ENCODE measurements at places on chromosomes 16 and 17.

- peak; percentile 21 for DNase-seq
Measured at GRCh38 chr17:81601525-81602120, 35.3 kb downstream of the NPLOC4 start.

- no peak for DNase-seq
Measured at GRCh38 chr17:50268743-50269275, 5.5 kb upstream of the TMEM92 start.

DNA sequence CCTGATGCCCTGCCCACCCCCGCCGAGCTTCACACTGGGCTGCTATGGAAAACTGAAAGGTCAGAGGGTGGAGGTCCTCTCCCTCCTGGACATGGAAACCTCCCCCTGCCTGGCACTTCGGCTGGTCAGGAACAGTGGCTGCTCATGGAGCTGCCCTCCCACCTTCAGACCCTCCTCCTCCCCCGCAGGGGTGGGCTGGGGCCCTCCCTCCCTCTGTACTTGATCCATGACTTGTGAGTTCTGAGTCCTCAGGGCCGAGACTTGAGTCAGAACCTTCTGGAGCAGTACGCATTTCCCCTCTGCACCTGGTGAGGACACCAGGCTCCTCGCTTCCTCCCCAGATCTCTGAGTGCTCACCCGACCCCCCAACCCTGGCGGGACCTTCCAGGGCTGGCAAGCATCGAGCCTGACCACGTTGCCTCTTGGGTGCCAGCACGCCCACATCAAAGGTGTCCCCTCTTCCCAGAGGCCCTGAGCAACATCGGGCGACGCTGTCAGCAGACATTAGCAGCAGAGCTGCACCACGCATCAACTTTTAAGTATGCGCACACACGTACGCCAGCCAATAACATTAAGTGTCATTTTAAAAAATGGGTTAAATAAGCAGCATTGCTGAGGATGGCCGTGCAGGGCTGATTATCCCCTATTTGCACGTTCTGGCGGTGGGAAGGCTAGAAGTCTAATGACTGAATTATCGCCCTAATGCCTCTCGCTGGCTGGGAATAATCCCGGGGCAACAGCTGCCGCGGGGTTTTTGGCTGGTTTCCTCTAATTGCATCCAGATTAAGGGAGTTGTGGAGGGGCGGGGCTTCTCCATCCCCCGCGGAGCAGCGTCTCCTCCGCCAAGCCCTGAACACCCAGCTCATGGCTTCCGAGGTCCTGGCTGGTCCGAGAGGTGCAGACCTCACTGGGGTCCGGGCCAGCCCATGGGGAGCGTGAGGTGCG lies 98.0 kb downstream of the TBC1D16 start:
- no peak for DNase-seq

DNA sequence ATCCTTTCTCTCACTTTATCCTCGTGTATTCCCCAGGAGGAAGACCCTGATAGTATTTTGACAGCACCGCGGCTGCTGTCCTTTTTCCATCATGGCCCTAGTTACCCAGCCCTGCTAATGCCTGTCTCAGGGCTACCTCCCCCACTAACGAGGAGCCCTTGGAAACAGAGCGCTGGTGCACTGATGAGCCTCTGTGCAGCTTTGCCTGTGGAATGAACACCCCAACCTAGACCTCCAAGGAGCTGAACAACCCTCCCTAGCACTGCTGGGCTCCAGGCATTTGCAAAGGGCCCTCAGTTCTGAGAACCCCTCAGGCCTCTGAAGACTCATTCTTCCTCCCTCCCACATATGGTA lies 23.3 kb upstream of the CCL1 start:
- no peak for DNase-seq

GRCh38 chr16:11299865-11300559 lies 18.9 kb upstream of the PRM1 start:
- no peak for DNase-seq

- DNase-seq: no peak
Measured at GRCh38 chr16:35497399-35497798, 2038.0 kb downstream of the TP53TG3F start.

DNA sequence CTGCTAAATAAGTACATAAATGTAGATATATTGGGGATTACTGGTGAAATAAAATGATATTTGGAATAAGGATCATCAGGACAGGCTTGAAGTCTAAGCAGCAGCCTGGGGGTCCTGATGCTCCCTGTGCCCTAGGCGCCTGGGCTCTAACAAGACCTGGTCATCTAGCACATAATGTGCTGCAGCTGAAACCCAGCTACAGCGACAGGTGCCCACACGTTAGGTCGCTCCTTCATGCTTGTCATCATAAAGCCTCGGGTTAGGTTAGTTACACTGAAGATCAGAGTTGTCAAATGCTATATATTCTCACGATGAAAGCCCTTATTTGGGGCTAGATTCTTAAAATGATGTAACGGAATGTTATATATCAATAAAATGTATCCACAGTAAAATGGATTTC lies 11.5 kb downstream of the NARF start:
- no peak for DNase-seq

DNA sequence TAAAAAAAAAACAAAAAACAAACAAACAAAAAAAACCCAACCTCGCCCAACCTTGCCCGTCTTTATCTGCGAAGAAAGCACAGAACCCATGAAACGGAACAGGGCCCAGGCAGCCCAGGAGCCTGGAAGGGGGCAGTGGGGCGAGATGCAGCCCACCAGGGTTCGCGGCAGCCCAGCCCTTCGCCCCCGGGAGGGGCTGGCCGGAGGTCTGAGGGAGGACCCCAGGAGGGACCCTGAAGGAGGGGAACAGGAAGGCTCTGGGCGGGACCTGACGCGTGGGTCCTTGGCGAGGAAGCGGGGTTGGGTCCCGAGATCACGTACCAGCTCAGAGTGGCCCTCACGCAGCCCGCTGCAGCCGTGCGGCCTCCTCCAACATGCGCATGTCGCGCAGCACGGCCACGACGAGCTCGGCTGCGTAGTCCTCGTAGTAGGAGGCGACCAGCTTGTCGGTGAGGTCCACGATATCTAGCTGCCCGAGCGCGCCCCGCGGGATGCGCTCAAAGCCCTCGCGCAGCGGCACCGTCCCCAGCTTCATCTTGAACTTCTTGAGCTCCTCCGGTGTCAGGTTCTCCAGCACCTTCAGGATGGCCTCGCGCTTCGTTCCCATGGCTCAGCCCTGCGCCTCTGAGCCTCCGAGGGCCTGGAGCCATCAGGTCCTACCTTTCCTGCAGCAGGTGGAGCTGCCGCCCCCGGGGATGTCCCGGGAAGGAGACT lies at the start of gene PYDC1:
Gene PYDC1, minus strand, starts transcription at position 714 of the 714 bp plus-strand sequence. Its CDS starts 107 bp downstream, at position 607.
- DNase-seq: no peak

- DNase-seq: no peak
Measured at GRCh38 chr16:85384833-85385462, 228.2 kb upstream of the GSE1 start.
